Stimulated activated CD4-positive, alpha-beta T cell treated with anti-CD3 and anti-CD28 coated beads, Interleukin-1b, Interleukin-23, amount 100 ng/mL, for 1 hour (primary cell): ENCODE measurements at places on chromosomes 3 and 15.

- no peak for DNase-seq
Measured at GRCh38 chr3:4476496-4476895, 9.4 kb upstream of the SUMF1 start.

GRCh38 chr3:78724859-78725258, 1042.9 kb downstream of the ROBO1 start:
- no peak for DNase-seq

DNA sequence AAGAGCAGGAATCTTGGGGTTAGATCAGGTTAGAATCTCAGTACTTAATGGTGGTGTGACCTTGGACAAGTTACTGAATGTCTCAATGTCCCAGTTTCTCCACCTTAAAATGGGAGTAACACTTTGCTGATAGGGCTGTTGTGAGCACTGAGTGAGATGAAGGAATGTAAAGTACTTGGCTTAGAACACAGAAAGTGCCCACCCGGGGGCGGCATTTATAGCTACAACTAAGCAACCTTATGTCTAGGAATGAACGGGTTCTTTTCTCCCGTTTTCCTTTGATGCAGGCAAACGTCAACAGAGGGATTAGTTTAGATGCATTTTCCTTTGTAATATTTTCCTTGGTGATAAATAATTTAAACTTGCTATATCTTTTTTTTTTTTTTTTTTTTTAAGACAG, 176.6 kb downstream of the USP13 start:
- DNase-seq = no peak

GRCh38 chr3:129000742-129001100, 383 bp upstream of the EFCC1 start:
- no peak for DNase-seq

GRCh38 chr15:77480859-77481633, 60.4 kb downstream of the HMG20A start:
- DNase-seq = no peak

- DNase-seq = no peak
Measured at GRCh38 chr15:31974855-31975829, 55.2 kb upstream of the CHRNA7 start.

DNA sequence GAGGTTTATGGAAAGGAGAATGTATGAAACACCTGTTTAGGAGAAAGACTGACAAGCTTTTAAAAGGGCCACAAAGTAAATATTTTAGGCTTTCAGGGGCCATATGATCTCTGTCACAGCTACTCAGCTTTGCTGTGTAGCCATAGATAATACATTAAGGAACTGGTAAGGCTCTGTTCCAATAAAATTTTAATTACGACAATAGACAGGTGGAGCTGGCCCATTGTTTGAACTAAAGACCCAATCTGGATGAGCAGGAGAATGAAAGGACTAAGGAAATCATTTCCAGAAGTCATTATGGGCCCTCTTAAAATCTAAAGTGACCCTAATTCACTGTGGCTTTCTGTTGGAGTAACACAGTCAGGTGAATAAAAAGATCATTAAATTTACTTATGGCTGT, 48.5 kb upstream of the SLC12A8 start:
- DNase-seq = no peak

- no peak for DNase-seq
Measured at GRCh38 chr3:7215706-7216105, 354.8 kb downstream of the GRM7 start.

DNA sequence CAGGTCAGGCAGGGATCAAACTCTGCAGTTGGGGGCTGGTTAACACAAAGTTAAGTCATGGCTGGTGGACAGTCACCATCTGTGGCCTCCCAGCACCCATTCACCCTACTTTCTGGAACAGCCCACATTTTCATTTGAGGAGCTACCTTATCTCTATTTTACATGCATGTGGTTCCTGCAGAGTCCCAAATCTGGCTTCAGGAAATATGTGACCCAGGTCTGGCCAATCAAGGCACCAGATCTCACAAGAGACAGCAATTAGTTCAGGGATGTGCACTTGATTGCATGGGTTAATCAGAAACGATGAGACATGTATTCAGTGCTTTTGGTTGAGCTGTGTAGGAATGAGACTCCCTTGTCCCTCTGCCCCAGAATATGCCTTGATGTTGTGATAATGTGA, 170.9 kb downstream of the NR2F2 start:
- DNase-seq = no peak

DNA sequence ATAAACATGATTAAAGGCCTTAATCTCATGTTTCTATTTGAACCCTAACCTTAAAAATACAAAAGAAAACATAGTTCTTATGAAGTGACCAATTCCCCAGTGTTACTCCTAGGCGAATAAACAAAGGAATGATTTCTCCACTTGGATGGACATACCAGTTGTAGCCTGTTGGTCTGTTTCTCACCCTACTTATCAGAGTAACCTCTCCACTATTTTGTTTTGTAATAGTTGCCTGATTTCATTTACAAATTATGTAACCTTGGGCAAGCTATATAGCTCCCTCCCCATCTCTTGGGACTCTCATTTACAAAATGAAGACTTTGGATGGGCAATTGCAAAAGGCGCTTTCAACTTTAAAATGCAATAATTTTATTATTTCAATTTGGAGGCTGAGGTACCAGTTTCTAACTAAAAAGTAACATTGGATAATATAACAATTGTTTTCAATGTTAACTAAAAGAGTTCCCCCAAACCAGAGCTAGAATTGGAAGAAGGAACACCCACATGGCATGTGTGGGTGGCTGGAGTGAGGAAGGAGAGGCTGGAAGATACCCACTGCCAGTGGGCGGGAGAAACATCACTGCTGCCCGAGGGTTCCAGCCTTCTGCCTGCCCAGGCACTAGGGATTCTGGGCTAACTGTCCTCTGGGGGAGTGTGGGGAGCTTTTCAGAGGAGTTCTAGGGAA, 74.2 kb downstream of the RFTN1 start:
- DNase-seq = no peak

GRCh38 chr15:60373745-60374144, 24.0 kb downstream of the ANXA2 start:
- no peak for DNase-seq

DNA sequence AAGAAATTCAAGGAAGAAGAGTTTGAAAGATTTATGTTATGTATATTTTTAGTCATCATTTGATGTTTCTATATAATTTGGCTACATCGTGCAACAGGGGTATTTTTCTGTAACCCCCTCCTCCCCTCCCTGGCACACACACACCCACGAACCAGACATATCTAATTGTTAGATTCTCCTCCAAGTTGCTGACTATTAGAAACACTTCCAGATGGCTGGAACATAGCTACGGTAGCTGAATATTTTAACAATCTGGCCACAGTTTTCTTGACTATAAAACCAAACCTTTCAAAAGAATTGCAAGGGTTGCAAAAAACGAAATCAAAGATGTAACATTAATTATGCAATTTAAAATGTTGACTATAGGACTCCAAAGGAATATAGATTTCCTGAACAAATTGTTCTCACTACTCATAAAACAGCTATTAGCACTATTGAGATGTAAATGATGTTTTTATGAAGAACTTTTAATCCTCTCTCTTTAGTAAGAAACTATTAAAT, 154.4 kb downstream of the CHL1 start:
- no peak for DNase-seq

DNA sequence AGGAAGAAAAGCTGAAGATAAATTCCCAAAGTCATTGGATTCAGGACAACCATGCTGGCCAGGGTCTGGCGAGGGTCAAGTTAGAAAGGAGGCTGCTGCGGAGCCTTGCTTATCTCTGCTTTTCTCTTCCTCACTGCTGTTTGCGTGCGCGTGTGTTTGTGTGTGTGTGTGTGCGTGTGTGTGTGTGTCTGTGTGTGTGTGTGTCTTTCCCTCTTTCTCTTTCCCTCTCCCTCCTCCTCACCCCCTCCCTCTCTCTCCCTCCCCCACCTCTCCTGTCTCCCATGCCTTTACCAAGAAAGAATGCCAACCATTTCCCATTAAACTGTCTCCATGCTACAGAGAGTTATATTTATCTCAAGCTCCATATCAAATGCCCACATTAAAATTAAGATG, at the start of gene COLQ:
COLQ (minus strand) TSS at position 134 of the 393 bp plus-strand sequence; CDS start at position 53, 81 bp downstream.
- DNase-seq = no peak

- no peak for DNase-seq
Measured at GRCh38 chr3:64033069-64033468, 9.8 kb upstream of the PSMD6 start.

DNA sequence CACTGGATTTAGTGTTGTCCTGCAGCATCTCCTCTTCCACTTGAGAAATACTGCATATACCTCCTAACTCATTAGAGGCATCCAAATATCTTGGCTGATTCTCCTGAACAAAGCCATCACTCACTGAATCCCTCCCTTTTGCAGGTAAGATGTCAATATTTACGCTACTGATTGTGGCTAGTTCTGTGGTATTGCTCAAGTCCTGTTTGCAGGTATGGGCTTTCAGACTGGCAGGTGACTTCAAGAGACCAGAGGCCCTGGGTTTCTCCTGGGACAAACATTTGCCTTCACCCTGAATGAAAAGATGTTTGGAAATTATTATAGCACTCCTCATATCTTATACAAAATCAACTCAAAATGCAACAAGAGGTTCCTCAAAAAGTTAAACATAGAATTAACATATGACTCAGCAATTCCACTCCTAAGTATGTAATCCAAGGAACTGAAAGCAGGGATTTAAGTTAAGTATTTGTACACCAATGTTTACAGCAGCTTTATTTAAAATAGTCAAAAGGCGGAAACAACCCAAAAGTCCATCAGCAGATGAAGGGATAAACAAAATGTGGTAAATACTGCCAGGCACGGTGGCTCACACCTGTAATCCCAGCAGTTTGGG, 18.6 kb downstream of the NEK4 start:
- no peak for DNase-seq

DNA sequence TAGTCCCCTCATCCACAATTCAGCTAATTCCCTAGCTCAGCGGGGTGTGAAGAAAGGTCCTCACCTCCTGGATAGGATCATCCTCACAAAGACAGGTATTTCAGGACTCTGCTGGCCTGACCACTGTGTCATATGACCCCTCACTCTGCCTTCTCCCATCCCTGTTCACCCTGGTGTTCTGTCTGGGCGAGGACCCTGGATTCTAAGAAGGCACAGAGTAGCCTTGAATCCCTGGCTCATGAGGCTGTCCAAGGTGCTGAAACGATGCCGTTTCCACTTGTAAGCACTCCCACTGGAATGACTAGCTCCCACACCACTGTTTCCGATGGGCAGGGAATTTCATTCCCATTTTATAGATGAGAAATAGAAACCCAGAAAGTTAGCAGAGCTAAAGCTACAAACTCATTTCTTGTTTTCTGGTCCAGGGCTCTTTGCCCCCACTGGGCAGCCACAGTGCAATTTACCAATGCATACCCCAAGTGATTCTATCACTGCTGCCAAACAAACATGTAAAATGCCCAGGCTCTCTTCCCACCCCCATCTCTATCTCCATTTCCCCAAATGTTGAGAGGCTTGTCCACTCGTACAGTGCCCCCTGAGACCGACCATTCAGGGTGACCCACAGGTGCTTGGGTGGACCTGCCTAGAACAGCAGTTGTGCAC, 83.2 kb downstream of the RAB11A start:
- no peak for DNase-seq

DNA sequence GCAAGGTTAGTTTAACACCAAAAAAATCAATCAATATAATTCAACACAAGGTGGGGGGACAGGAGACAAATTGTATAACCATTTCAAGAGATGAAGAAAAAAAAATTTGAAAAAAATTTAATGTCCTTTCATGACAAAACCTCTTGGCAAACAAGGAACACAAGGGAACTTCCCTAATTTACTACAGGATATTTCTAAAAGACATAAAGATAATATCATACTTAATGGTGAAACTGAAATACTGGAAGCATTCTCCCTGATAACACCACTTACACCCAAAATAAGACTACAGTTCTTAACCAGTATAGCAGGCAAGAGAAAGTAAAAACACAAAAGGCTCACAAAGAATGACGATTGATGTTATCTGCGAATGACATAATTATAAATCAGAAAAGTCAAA, 44.7 kb downstream of the IFT57 start:
- no peak for DNase-seq

DNA sequence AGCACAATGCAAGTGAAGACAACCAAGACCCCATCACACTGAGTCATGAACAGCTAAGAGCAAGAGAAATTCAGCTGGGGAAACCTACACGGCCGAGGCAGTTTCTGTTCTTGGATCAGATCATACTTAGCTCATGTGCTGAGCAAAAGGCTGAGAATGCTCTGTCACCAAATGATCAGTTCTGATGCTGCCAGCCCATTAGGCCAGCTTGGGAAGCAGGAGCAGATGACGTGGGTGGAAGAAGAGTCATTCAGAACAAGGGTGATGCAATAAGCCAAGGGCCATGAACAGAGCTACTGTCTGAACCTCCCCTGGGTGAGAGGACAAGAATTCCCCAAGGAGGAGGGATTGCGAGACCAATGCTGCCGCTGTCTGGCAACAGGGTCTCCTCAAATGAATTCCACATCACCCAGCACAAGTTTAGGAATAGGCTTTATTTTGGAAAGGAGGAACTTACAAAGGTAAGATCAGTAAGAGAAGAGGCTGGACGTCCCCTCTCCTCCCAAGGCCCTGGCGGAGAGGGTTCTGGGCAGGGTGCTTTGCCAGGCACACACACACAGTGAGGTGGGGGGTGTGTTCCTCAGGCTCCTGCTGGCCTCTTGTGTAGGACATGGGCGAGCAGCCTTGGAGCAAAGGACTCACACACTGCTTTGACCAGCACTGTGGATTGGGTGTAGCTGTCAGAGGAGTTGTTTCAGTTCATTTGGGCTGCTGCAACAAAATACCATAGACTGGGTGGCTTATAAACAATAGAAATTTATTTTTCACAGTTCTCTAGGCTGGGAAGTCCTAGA, 65.6 kb upstream of the CTXND1 start:
- no peak for DNase-seq

GRCh38 chr3:99789011-99789721, 28.5 kb upstream of the CMSS1 start:
- no peak for DNase-seq

GRCh38 chr3:167723025-167723512, 11.6 kb downstream of the PDCD10 start:
- no peak for DNase-seq

GRCh38 chr15:65414841-65415621, 7.7 kb downstream of the IGDCC4 start:
- DNase-seq = no peak

DNA sequence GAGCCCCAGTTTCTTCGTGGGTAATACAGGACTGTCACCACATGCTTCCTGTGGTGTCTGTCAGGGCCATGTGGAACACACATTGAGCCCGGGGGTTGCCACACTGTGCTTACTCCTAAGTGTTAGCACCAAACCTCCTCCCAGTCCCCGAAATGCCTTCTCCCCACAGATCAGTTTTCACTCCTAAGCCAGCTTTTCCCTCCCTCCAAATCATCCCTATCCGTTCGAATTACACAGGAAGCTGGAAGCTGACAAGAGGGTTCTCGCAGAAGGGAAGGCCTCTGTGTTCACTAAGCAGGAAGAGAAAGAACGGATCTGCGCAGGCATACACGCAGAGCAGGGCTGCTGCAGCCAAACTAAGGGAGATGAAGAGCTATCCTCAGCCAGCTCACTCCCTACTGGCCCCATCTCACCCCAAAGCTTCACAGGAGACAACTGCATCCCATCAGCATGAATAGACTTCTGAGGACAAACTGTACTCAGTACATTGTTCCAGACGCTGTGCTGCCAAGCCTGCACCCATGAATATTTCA, 32.3 kb downstream of the XXYLT1 start:
- DNase-seq = no peak

GRCh38 chr3:194602669-194603171, 30.5 kb downstream of the TMEM44 start:
- DNase-seq = no peak

GRCh38 chr3:196640297-196641018, 964 bp downstream of the NRROS start:
- no peak for DNase-seq

- DNase-seq = peak; percentile 46
Measured at GRCh38 chr3:136075218-136075808, 109.8 kb downstream of the PPP2R3A start.
